D341Med (cell line): ENCODE measurements at places on chromosomes 2 and 18.

GRCh38 chr18:48662011-48662661 is 123.3 kb downstream of the CTIF start:
- no peak for DNase-seq

GRCh38 chr2:239881561-239882320 is 143.4 kb downstream of the NDUFA10 start:
- no peak for DNase-seq

- peak; percentile 7 for DNase-seq
Observed at GRCh38 chr2:126915903-126916302, 17.2 kb downstream of the TEX51 start.

DNA sequence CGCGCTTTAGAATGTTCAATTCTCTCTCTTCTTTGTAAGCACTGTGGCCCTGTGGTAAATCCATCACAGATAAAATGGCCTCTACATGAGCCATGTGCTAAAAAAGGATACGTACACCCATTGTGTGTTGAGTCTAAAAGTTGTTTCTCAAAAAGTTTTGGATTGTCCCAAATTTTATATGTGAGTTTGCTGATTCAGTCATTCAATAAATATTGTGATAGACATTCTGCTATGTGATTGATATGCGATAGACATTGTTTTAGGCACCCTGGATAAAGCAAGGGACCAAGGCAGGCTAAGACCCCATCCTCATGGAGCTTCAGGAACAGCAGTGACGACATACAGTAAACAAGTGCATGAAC is 53.5 kb downstream of the E2F6 start:
- DNase-seq, result no peak

GRCh38 chr18:48933578-48934414 is 17.0 kb downstream of the SMAD7 start:
- no peak for DNase-seq

- no peak for DNase-seq
Observed at GRCh38 chr18:57083485-57083884, 63.4 kb upstream of the BOD1L2 start.

DNA sequence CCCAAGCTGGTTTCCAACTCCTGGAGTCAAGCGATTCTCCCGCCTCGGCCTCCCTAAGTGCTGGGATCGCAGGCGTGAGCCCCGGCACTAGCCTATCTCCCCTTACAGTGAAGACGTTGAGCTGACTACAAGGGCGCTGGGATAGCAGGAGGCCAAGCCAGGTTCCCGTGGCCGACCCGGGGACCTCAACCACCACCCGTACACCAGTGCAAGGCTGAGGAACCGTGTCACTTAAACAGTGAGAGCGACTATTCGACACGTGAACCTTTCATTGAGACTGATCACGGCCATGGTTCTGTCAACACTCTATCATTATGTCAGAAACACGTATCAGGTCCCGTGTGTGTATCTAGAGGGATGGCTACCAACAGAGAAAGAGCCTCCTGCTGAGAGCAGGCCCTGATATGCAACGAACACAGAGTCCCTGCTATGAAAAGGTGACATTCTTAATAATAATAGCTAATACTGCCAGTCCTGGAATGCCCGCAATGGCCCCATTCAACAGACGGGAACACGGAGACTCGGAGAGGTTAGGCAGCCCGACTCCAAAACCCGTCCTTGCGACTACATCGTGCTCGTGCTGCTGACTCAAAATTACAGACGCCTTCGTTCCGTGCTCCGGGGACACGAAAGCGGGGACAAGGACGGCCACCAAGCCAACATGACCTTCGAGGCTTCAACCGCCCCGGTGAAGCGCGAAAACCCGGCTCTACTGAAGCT is 833 bp downstream of the AFG3L2 start:
- no peak for DNase-seq

GRCh38 chr18:56647071-56647470 is 4.1 kb upstream of the WDR7 start:
- no peak for DNase-seq

DNA sequence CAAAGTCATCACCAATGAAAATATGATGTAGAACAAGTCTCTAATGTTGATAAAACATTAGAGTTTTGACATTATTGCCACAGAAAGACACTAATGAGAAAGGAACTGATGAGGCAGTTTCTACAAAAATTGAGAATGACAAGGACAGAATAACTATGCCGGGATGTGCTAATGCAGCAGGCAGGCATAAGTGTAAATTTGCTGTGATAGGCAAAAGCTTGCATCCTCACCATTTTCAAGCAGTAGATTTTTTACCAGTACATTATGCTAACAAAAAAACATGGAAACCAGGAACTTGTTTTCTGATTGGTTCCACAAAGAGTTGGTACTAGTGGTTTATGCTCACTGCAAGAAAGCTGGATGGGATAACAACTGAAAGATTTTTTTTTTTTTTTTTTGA is 715.5 kb upstream of the LRRTM4 start:
- DNase-seq, result no peak

- DNase-seq, result no peak
Observed at GRCh38 chr2:109284826-109285225, 155.8 kb downstream of the SH3RF3 start.

DNA sequence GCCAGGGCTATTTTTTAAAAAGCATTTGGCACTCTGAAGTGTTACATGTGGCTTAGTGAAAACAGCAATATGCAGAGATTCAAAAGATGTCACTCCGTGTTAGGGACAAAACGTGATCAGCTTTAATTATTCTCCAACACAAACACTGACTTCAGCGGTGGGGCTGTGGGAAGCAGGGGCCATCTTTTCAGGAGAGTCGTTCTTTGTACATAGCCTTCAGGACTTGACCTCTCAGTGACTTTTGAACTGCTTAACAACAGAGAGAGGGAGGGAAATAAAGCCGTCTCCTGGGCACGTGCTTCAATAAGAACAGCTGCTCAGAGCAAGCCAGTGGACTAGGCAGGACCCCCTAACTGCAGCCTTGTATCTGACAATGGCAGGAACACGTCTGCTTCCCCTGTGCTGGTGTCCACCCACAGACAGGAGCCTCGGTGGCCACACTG is 95.0 kb upstream of the HDAC4 start:
- DNase-seq, result no peak

DNA sequence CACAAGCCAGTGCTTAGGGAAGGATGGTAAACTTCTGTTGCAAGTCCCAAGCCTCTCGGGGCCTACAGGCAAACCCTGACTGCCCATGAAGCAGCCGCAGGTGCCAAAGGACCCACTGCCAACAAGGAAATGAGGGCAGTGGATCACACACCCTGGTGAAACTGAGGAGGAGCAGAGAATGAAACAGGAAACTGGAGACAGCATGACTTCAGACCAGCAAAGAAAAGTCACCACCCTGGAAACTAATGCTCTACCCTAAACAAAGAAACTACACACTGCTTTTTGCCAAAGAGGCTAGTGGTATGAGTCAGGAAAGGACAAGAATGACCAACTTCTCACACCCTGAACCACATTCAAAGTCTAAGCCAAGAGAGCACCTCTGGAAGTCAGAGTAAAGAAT is 97.2 kb downstream of the MYO5B start:
- no peak for DNase-seq

GRCh38 chr2:112161431-112162145 is 23.4 kb downstream of the FBLN7 start:
- DNase-seq, result no peak

DNA sequence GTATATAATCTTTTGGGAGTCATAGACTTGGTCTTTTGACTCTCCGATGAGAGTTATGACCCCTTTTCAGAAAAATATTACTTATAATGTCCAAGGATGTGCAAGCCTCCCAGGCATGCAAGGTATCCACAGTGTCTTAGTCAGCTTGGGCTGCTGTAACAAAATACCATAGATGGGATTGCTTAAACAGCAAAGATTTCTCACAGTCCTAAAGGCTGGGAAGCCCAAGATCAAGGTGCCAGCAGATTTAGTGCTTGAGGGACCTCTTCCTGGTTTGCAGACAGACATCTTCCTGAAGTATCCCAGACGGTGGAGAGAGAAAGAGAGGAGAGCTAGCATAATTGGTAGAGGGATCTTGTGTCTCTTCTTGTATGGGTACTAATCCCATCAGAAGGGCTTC is 35.6 kb upstream of the FBXO11 start:
- DNase-seq, result no peak

DNA sequence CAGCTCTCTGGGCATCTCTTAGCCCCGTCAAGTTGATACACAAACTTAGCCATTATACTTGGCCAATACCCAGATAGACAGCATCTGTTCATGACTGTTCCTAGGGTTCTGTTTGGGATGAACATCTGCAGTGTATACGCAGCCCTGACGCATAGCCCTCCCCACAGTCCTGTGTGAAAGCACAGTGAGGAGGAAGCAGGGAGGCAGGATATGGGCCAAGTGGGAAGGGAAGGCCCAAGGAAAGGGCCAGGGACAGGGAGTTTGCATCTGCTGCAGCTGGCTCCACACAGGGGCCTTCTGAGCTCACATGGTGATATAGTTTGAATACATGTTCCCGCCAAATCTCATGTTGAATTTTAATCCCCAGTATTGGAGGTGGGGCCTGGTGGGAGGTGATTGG is 80.2 kb downstream of the CMPK2 start:
- no peak for DNase-seq

DNA sequence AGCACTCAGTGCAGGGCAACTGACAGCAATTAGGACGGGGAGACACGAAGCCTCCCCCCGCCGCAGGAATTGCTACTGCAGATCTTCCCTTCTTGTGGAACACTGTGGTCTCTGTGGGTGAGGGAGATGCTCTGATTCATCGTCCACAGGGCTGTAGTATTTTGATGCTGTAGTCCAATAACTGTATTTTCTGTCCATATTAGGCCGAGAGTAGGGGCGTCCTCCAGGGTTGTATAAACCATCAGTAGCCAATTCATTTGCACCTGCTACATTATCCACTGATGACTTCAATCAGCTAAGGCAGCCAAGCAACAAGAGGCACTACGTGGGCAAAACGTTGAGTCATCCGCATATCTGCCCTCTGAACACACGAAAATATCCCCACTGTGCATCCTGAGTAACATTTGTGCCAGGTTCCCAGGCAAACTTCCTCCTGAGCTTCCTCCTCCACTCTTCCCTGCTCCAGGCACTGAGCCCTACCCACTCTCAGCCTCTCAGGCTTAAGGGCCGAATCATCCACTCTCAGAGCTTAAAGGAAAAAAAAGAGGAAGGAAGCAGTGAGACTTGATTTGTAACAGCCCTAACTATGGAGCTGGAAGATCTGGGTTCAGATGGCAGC is 62.1 kb downstream of the LBH start:
- no peak for DNase-seq

DNA sequence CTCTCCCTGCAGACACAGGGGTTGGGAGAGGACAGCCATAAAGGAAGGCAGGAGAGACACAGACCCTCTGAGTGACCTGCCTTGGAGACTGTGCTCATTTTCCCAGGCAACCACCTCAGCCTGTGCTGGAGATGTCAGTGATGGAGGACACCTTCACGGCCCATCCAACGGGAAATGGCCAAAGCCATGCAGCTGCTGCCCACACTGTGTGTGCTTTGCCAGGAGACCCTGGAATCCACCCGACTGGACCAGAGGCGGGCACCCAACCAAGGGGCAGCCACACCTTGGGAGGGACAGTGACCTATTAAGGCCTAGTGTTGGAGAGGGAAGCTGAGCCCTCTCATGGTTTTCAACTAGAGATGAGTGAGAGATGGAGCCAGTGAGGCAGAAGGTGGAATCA is 192.5 kb downstream of the SMAD2 start:
- no peak for DNase-seq

GRCh38 chr2:47172156-47172921 is 17.2 kb upstream of the STPG4 start:
- no peak for DNase-seq

DNA sequence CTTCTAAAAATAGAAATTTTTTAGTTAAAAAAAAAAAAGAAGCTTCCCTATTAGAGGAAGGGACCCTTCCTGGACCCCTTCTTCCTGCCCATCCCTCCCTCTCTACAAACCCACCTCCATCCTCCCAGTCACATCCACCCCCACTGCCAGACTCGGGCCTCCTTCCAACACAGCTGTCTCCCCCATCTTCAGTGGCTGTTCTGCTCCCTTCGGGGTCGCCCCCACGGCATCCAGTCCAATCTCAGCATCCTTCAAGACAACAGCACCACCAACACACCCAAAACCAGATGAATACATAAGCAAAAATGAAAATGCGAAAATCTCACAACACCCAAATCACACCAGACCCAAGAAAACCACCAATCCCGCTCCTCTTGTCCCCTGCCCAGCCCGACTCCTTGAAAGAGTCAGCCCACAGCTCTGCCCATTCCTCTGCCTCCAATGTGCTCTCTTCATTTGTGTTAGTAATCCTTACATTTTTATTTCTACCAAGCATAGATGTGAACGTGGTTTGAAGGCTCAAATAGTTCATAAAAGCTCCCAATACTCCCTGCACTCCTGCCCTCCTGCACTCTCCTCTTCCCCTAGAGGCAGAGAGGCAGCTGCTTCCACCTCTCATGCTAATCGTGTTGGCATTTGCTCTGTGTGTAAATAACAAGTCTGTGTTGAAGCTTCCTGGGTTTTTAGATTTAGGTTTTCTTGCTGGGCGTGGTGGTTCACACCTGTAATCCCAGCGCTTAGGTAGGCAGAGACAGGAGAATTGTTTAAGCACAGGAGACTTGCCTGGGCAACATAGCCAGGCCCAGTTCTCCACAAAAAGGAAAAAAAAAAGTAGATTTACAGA is 37.0 kb downstream of the MAL start:
- no peak for DNase-seq

DNA sequence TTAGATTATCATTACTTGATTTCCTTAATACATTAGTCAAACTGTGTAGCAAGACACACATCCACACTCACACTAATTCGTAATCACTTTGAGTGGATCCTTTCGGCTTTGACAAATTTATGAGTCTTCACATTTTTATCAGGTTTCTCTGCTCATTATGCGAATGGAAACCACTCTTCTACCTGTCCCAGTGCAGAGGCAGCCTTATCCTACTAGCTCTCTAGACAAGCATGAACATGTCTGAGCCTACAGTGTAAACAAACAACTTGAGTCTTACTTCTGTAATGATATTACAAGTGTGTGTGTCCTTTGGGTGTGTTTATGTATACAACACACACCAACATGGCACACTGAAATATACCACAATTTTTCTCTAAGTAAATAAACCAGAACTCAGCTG is 361.9 kb upstream of the CHST9 start:
- DNase-seq, result no peak

DNA sequence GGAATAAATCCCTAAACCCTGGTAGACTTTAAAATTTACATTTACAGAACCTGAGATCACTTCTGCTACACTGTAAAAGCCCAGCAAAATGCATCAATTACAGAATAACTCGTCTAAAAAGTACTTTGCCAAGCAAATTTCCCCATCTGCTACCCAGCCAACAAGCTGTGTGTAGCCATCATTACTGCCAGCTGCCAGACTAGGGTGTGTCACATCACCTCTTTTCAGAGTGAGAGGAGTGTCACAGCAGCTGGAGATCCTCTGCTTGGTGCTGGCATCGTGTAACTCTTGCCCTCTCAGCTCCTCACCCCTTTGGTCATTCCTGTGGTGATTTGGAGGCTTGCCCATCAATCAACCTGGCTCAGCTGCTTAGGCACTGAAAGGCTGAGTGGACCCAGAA is 340.4 kb upstream of the MMADHC start:
- no peak for DNase-seq

- DNase-seq, result no peak
Observed at GRCh38 chr2:120761911-120762310, 26.2 kb downstream of the GLI2 start.

GRCh38 chr18:25814841-25815458 is 275.5 kb downstream of the SS18 start:
- no peak for DNase-seq
